GM23248 (cell line): ENCODE measurements at places on chromosomes 2 and 18.

- no peak overlapping the region for H3K4me3 ChIP-seq
- H3K27ac ChIP-seq, result no peak overlapping the region
- 0 out of 2 replicates have a peak, but pooled peaks cover 4% of the 10 kb centered on the region for H3K27me3 ChIP-seq
- no peak for DNase-seq
- H3K4me1 ChIP-seq, result no peaks in the 10 kb centered on the region
Measured at GRCh38 chr2:136319651-136320050, 201.7 kb upstream of the CXCR4 start.

- peak; percentile 65 for DNase-seq
- H3K36me3 ChIP-seq, result no peaks in the 10 kb centered on the region
- no peak overlapping the region for H3K4me3 ChIP-seq
- no peak overlapping the region for H3K27ac ChIP-seq
Measured at GRCh38 chr2:157158111-157158510, 99.4 kb upstream of the GALNT5 start.

- H3K36me3 ChIP-seq, result no peaks in the 10 kb centered on the region
- no peaks in the 10 kb centered on the region for H3K27me3 ChIP-seq
Measured at GRCh38 chr2:223043164-223043941, 8.6 kb upstream of the KCNE4 start.

DNA sequence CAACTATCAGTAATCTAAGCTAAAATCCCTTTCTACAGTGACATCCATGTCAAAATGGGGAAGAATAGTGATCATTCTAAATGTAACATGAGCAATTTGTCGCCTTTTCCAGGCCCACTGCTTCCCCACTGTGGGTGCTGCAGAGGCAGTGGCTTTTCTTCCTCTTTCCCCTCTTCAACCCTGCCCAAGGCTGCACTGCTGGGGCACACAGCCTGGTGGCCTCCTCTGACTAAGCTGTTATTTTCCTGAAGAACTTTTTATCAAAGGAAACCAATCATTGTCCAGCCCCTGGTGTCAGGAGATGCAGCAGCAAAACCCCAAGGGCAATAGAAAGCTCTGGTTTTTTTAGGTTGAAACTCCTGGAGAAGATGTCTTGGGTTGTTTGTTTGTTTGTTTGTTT lies 117.6 kb upstream of the KLF7 start:
- no peaks in the 10 kb centered on the region for H3K27me3 ChIP-seq
- H3K4me3 ChIP-seq, result no peak overlapping the region
- peak; percentile 37 for DNase-seq
- H3K36me3 ChIP-seq, result no peaks in the 10 kb centered on the region

- DNase-seq, result peak; percentile 7
- H3K4me1 ChIP-seq, result no peaks in the 10 kb centered on the region
- H3K36me3 ChIP-seq, result no peaks in the 10 kb centered on the region
- H3K4me3 ChIP-seq, result no peak overlapping the region
Measured at GRCh38 chr2:60934165-60934722, 52.9 kb downstream of the REL start.

- H3K36me3 ChIP-seq, result no peaks in the 10 kb centered on the region
- no peak overlapping the region for H3K27ac ChIP-seq
- no peak overlapping the region for H3K4me3 ChIP-seq
- H3K4me1 ChIP-seq, result peaks cover 21% of the 10 kb centered on the region
- no peaks in the 10 kb centered on the region for H3K27me3 ChIP-seq
- DNase-seq, result no peak
Measured at GRCh38 chr2:26049641-26050040, 15.8 kb downstream of the RAB10 start.

DNA sequence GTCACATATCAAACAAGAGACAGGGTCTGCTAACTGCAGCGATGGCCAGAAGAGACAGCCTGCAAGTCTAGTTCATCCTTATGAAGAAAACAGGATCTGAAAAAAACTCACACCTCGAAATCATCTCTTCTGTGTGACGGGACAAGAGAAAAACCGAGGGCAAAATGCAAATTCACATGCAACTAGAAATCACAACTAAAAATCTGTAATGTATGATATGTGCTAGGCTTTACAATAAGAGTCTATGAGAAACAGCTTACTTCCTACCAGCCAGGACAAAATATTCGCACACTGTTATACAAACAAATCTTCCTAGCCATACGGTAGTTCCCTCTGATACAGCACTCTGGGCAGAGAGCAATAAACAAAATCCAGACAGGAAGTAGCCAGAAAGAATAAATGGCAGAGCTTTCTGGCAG lies 48.8 kb downstream of the ANKRD44 start:
- H3K27ac ChIP-seq, result no peak overlapping the region
- no peaks in the 10 kb centered on the region for H3K36me3 ChIP-seq
- H3K27me3 ChIP-seq, result no peaks in the 10 kb centered on the region
- DNase-seq, result no peak
- H3K4me3 ChIP-seq, result no peak overlapping the region

DNA sequence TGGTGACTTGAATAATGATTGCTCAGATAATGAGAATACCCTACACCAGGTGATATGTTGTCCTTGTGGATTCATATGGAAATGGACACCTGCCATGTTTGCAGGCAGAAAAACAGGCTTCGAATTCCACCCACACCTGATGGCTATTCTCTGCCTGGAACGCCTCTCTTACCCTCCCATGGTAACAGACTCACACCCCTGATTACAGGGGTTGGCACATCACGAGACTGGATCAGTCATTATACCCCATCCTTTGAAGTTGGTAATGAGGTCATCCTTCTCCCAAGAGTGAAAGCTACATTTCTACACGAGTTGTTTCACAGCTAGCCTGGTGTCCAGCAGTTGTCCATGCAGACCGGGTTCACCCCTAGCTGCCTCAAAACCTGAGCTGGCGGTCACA lies 71.4 kb upstream of the MBOAT2 start:
- no peak for DNase-seq
- H3K27me3 ChIP-seq, result no peaks in the 10 kb centered on the region
- no peak overlapping the region for H3K4me3 ChIP-seq
- H3K36me3 ChIP-seq, result no peaks in the 10 kb centered on the region
- peaks cover 15% of the 10 kb centered on the region for H3K4me1 ChIP-seq

DNA sequence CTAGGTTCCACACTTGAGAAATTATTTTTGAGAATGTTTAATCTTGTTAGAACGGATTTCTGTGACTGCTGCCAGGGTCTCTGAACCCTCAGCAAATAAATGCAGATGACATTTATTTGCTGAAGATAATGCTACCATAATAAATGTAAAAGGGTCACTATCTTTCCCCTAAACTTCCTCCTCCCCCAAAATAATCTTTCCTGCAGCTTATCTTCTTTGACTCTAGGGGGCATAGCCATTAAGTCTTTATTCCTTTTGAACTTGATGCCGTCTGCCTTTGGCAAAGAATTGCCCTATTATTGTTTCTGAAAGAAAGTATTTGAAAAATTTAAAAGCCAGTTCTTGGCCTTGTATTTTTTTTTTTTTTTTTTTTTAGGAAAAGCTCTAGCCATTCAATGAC lies 63.6 kb upstream of the ACSL3 start:
- H3K4me1 ChIP-seq, result peaks cover 6% of the 10 kb centered on the region; the same call in 1 of the 2 replicates
- no peak overlapping the region for H3K27ac ChIP-seq
- DNase-seq, result peak; percentile 61
- H3K27me3 ChIP-seq, result no peaks in the 10 kb centered on the region
- no peak overlapping the region for H3K4me3 ChIP-seq

DNA sequence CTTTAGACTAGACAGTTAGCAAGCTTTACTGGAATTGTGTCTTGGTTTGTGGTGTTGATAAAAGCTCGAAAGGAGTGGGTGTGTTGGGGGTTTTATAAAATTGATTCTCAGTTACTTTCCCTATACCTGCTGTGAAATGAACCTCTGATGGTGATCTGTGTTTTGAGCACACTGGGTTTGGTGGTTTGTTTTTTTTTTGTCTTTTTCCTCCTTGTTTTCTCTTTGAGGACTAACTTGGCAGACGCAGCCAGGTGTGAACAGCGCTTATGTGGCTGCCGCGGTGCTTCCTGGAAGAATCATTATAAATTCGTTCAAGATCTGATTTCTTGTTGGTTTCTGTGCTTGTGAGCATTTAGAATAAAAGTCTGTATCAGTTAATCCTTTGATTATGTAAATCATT lies 28.5 kb downstream of the GRHL1 start:
- no peak overlapping the region for H3K4me3 ChIP-seq
- peaks cover 65% of the 10 kb centered on the region for H3K4me1 ChIP-seq
- H3K27ac ChIP-seq, result peak overlapping the region; percentile 7; the same call in 1 of the 2 replicates
- no peak for DNase-seq

DNA sequence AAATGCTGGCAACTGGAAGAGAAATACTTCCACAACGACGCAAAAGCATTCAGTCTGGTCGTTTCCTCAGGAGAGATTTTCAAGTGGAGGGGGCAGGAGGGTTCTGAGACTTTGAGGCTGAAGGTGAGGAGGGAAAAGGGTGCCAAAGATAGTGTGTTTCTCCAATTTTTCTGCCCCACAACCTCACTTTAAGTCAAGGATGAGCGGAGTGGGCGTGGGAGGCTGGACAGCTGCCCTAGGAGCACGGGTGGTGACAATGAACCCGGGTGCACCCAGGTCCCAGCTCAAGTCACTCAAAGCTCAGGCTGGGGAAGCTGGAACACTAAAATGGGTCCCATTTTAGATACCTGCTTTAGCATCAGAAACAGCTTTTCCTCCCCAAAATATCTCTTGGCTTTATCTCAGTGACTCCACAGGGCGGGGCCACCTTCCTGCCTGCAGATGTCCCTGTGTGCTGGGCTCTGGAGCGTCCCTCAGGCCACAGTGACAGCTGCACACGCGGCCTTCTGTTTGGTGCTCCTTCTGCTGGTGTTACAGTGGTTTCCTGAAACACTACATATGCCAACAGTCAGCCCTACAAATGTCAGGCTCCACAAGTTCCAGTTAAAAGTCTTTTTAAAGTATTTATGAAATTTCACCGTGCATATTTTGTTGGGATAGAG lies 1.4 kb upstream of the MBP start:
- no peaks in the 10 kb centered on the region for H3K27me3 ChIP-seq
- H3K4me1 ChIP-seq, result peaks cover 11% of the 10 kb centered on the region
- no peak overlapping the region for H3K27ac ChIP-seq
- H3K4me3 ChIP-seq, result no peak overlapping the region
- no peaks in the 10 kb centered on the region for H3K36me3 ChIP-seq

DNA sequence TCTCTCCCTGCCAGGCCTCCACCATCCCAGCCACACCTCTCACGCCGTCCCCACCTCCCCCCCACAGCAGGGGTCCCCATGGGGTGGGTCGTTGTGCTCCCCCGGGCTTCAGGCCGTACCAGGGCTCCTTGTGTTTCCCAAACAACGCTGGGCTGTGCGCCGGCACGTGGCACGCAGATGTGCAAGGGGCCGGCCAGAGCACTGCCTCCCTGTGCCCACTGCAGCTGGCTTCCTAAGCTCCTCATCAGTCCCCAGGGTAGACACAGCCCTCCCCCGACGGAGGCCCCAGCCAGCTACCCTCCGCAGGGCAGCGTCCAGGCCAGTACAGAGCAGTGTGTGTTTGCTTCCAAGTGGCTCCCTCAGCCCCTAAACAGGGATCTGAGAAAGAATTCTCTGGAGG lies 34.0 kb downstream of the BIN1 start:
- no peaks in the 10 kb centered on the region for H3K4me1 ChIP-seq
- H3K4me3 ChIP-seq, result no peak overlapping the region
- DNase-seq, result no peak
- H3K27ac ChIP-seq, result no peak overlapping the region
- no peaks in the 10 kb centered on the region for H3K27me3 ChIP-seq

DNA sequence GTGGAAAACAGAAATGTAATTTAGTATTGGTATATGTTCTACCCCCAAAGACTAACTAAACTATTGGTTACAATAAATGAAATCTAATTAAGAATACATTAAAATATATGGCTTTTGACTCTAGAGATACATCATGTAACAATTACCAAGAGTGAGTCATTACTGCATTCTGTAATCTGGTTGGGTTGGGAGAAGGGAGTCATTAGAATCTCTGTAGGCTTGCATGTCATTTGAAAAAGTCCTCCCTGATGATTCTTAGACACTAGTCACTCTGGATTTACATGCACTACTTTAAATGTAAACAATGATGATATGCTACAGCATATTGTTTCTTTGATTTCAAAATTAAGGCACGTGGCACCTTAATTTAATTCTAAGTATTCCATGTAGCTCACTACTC lies 293.4 kb upstream of the CHST9 start:
- peak; percentile 3 for DNase-seq
- H3K27me3 ChIP-seq, result no peaks in the 10 kb centered on the region
- no peaks in the 10 kb centered on the region for H3K4me1 ChIP-seq
- no peak overlapping the region for H3K27ac ChIP-seq

DNA sequence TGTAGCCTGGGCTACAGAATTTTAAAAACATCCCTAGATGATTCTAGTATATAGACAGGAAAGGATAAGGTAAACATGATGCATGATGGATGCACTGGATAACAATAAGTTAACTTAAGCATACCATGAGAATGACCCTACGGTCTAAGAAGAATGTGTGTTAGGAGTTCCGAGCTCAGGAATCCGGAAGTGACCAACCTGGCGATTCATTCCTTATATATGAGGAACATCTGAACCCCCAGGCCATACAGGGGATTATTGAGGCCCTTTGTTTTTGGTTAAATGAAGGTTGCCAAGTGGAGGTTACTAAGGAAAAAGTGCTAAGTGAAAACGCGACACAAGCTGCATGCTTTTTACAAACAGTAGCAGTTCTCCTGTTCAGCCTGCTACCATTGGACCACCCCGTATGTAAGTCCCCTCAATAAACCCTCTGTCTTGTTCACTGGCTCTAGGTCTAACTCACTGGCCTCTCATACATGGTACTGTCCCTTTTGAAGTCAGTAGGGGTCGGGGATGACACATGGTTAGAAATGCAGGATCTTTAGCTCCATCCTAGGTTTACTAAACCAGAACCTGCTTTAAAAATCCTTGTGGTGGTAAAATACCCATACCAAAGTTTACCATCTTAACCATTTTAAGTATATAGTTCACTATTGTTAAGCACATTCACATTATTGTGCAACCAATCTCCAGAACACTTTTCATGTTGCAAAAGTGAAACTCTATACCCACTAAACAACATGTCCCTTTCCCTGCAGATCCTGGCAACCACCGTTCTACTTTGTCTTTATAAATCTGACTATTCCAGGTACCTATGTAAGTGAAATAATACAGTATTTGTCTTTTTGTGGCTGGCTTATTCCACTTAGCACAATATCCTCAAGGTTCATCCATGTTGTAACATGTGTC lies 111.0 kb upstream of the MAP4K3 start:
- peaks cover 4% of the 10 kb centered on the region; the same call in 1 of the 2 replicates for H3K4me1 ChIP-seq
- H3K27me3 ChIP-seq, result no peaks in the 10 kb centered on the region
- H3K36me3 ChIP-seq, result 0 out of 2 replicates have a peak, but pooled peaks cover under 1% of the 10 kb centered on the region
- H3K4me3 ChIP-seq, result no peak overlapping the region
- peak; percentile 38 for DNase-seq
- H3K27ac ChIP-seq, result no peak overlapping the region

DNA sequence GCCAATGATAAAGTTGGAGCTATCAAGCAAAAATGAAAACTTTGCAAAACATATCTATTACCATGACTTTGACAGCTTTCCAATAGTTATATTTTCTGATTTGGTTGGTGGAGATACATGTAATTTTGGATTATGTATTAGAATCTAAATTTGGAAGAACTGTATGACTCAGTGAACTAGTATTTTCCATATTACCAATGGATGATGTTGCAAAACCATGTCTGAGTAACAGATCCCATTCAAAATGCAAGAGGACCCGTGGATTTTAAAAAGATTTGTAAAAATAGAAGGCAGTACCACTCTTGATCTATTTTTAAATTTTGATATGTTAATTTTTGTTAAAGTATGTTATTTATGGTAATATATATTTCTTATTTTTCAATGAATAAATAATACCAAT lies 83.0 kb downstream of the TAF4B start:
- peak; percentile 84 for DNase-seq
- H3K27me3 ChIP-seq, result no peaks in the 10 kb centered on the region
- no peak overlapping the region for H3K4me3 ChIP-seq

- no peaks in the 10 kb centered on the region for H3K27me3 ChIP-seq
- DNase-seq, result no peak
- no peak overlapping the region for H3K4me3 ChIP-seq
- H3K4me1 ChIP-seq, result no peaks in the 10 kb centered on the region
- H3K36me3 ChIP-seq, result no peaks in the 10 kb centered on the region
- H3K27ac ChIP-seq, result no peak overlapping the region
Measured at GRCh38 chr18:38023871-38024270, 458.3 kb upstream of the CELF4 start.
